ENCODE measurements at places on chromosomes 13 and 19.

DNA sequence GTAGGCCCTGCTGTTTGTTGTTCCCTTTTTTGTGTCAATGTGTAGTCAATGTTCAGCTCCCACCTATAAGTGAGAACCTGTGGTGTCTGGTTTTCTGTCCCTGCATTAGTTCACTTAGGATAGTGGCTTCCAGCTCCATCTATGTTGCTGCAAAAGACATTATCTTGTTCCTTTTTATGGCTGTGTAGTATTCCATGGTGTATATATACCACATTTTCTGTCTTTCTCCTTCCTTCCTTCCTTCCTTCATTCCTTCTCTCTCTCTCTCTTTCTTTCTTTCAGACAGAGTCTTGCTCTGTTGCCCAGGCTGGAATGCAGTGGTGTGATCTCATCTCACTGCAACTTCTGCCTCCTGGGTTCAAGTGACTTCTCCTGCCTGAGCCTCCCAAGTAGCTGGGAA, 21.0 kb downstream of the CYP2A6 start:
- DNase-seq, result no peak
- no peaks in the 10 kb centered on the region for H3K27me3 ChIP-seq
- no peak overlapping the region for H3K27ac ChIP-seq
- H3K4me1 ChIP-seq, result no peaks in the 10 kb centered on the region
- no peak overlapping the region for H3K4me3 ChIP-seq

DNA sequence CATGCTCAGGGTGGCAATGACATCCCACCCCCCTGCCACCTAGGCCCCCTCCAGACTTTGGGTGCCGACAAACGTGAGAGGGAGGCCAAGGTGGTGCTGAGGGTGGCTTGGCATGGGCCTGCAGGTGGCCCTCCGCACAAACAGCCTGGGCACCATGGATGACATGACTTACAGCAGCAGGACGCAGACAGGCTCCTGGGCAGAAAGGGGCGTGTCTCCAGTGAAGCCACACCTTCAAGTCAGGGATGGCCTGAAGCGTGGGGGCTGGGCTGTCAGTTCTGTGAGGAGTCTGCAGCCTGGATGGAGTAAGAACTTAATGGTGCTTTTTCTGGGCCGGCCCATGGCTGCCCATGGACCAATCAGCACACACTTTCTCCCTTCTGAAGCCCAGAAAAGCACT, 25.3 kb downstream of the POMP start:
- no peaks in the 10 kb centered on the region for H3K4me1 ChIP-seq
- DNase-seq, result no peak
- no peak overlapping the region for H3K27ac ChIP-seq

DNA sequence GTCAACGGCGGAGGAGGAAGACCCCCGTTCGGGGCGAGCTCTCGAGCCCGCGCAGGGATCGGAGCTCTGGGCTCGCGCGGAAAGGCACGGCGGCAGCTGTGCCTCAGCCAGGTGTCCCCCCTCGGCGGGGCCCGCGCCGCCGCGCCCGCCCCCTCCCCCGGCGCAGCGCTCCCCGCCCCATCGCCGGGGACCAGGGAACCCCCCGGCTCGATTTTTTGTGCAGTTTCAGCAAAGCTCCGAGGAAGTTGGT, 110.0 kb downstream of the KCNRG start:
- H3K27me3 ChIP-seq, result no peaks in the 10 kb centered on the region
- no peak for DNase-seq
- H3K4me1 ChIP-seq, result peaks cover 3% of the 10 kb centered on the region

DNA sequence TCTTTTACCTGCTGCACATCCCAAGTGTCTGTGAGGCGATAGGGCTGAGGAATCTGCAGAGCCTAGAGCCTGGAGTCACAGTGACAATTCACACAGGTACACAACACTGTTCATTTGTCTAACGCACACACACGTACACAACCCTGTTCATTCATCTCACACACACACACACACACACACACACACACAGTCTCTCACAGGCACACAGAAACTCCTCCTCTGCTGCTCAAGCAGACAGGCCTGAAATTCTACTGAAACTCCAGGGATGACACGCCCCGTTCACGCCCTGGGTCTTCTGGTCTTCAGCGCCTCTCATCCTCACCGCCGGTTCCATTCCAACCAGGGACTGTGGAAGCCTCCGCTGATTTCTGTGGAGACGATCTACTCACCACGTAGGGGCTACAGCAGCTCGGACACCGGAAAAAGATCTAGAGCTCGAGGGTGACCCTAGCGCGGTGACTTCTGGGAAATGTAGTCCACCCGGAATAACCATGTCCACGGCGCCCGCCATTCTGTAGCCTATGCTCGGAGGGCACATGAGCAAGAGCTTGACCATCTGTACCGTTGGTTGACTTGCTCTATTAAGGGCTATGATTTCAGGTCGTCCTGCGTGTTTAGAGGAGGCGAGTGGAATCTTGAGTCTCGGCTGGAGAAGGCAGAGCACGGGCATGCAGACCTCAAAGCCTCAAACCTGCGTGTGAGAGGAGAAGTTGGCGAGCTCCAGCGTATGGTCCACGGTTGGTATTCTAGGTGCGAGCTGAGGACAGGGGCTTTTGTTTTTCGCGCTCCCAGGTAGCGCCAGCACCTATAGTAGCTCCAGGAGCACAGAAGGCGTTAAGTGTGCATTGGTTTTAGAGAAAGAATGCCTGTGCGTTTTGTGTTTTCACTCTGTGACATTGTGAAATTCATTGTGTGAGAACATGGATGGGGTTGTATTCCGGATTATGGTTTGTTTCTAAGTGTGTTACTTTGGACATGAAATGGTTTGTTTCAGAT, 33.4 kb downstream of the ZNF45 start:
- H3K4me1 ChIP-seq, result no peaks in the 10 kb centered on the region
- peak; percentile 39 for DNase-seq
- H3K27me3 ChIP-seq, result no peaks in the 10 kb centered on the region
- no peak overlapping the region for H3K27ac ChIP-seq
- no peaks in the 10 kb centered on the region for H3K36me3 ChIP-seq

DNA sequence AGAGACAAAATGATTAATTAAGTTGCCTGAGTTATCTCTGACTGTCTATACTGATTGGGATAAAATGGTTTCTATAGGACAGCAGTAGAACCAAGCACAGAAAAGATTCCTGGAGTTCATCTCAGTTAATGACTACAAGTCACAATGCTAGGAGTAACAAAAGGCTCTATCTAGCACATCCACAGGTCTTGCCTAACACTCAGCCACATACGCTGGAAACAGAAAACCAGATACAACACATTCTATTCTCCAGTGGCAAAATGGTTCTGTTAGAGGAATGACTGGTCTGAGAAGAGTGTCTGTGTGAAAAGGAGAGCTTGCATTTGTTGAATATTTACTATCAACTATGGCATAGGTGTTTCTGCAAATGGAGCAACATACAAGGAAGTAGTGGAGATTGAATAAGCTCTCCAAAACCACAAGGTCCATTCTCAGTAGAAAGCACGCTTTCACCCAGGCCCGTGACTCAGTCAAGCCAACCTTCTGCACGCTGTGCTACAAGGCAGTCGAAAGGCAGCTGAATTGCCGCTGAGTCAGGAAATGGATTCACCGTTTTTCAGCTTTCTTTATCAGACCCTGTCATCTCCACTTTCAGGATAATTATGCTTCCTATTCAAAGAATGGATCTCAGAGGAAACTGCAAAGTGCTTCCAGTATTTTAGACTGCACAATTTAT, 761.5 kb downstream of the EFNB2 start:
- no peak overlapping the region for H3K27ac ChIP-seq
- H3K4me3 ChIP-seq, result no peak overlapping the region
- H3K4me1 ChIP-seq, result no peaks in the 10 kb centered on the region
- no peak for DNase-seq

DNA sequence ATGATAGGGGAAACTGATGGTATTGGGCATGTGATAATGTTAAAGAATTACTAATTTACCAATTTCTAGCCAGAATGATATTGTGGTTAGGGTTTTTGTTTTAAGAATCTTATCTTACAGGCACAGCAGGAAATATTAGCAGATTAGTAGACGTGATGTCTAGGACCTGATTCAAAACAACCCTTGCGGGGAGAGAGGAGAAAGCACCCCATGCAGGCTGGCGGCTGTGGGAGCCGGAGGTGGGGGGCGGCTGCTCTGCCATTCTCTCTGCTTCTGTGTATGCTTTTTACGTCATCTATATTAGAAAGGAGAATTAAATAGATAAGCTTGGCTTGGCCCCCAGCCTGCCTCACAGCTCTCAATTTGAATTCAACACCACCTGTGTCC, 41.5 kb downstream of the MLLT1 start:
- H3K4me1 ChIP-seq, result peaks cover 28% of the 10 kb centered on the region
- no peaks in the 10 kb centered on the region for H3K36me3 ChIP-seq
